Activated CD4-positive, alpha-beta T cell treated with anti-CD3 and anti-CD28 coated beads, Interleukin-10, Interleukin-2, amounts not matched to agents 100 ng/mL and 50 ng/mL, durations not matched to agents 16 hours and 8 hours (primary cell): ENCODE measurements at places on chromosomes 5 and 9.

GRCh38 chr5:89216606-89217005, 333.6 kb upstream of the MEF2C start:
- no peak for DNase-seq

- no peak for DNase-seq
Measured at GRCh38 chr9:4382722-4383317, 83.0 kb upstream of the GLIS3 start.

DNA sequence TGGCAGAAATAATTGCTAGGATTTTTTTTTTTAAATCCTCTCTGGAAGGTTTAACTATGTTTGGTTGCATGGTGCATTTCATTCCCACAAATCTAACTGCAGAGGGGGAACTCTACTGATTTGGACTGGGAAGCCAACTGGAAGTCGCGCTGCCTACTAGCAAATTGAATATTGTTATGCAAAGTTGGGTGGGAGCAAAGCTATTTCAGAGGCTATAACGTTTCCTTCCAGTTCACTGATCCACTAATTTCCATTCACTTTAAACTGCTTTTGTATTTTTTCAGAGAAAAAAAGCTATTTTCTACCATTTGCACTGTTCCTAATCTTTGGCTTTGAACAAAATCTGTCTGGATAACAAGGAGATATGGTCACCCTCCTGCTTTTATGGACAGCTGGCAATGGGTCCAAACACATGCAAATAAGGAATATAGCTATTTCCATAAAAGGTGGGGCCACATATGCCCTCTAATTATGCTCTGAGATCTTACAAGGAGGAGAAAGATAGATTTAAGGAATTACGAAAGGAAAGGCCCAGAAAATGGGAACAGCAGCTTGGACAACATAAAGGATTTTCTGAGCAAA, 40.1 kb downstream of the MACIR start:
- no peak for DNase-seq

- no peak for DNase-seq
Measured at GRCh38 chr5:42634575-42634974, 122.0 kb upstream of the CCDC152 start.

- DNase-seq: no peak
Measured at GRCh38 chr9:26158631-26159150, 480.4 kb upstream of the TUSC1 start.

GRCh38 chr5:17103461-17103860, 114.0 kb upstream of the BASP1 start:
- DNase-seq: no peak

- DNase-seq: no peak
Measured at GRCh38 chr5:1655496-1656270, 131.9 kb upstream of the LPCAT1 start.
